MCF 10A (cell line): ENCODE measurements at places on chromosomes 6 and 20. TPM values are rescaled to one million over a fixed set of nuclear protein-coding genes. Genes with fewer than 3 reads are reported as not detected.

The DUSP15 gene
- total RNA-seq, result not detected in 2 replicates

The JPH2 gene
- total RNA-seq, result 11.1 and 14.7 TPM in 2 replicates

- no peak for DNase-seq
These were observed 957 bp downstream of the PROKR2 start for GRCh38 chr20:5315807-5316187.

The DLL1 gene
- 0.96 and 1.4 TPM in 2 replicates for total RNA-seq

GRCh38 chr6:16334671-16335070, 96.3 kb downstream of the GMPR start:
- peak; percentile 96 for DNase-seq

GRCh38 chr6:84135291-84135690, 92.2 kb downstream of the CEP162 start:
- no peak for DNase-seq

DNA sequence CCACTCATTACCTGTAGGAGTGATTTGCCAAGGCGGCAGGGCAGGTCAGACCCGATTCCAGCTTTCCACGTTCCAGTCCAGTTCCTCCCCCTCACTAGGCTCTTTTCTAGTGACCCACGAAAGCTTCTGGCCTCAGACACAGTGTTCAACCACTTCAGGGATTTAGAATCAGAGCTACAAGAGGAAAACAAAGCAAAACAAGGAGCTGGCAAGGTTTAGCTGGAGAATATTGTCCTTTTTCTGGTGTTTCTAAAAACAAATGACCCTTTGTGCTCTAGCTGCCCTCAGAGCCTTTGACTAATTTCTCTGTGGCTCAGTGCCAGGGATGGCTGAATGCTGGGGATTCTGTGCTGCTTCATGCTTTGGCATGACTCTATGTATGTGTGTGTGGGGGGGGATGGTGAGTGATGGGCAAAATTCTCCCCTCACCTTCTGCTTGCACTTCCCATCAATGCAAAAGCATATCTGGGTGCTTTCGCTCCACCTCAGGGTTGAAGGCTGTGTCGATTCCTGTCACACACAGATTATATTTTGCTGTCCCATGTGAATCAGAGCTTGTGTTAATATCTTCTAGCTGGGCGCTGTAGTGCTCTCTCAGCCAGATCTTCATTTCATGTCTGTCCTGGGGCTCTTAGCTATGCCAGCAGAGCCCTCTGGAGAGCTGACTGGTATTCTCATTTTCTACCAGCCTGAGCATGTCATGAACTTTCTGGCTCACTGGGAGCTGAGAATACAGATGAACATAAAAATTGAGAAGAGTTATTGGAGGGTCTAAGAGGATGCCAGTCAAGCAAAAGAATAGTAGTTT, 19.3 kb upstream of the NEDD9 start:
- DNase-seq, result peak; percentile 70

- peak; percentile 6 for DNase-seq
These were observed 21.6 kb upstream of the PCSK2 start for GRCh38 chr20:17205084-17205813.

The ARHGAP18 gene
- 14.6 and 22.9 TPM in 2 replicates for total RNA-seq

- no peak for DNase-seq
These were observed 8.5 kb upstream of the KIAA1755 start for GRCh38 chr20:38269040-38269439.

DNA sequence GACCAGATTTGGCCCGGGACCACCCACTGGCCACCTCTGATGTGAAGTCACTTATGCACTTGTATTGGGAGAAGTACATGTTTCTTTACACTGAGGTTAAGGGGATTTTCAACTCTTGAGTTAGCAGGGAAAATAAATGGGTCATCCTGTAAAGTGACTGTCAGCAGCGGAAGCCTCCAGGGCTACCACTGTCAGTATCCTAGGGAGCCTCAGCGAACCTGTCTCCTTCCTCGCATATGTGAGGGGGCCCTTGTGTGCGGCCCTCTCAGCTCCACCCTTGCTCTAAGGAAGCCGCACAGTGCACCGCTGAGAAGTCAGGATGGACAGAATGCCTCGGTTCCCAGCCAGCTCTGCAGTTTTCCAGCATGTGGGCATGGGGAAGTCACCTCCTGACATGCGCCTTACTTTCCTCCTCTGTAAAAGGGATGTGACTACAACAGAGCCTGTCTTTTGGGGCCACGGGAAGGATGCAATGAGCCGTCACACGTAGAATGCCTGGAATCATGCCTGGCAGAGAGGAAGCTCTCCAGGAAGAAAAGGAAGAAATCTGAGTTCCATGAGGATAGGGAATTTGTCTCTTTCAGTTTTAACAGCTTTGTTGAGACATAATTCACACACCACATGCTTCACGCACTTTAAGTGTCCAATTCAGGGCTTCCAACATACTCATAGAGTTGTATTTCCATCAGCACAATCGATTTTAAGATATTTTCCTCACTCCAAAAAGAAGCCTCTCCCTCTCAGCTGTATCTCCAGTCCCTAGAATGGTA, 115.4 kb downstream of the SYCP2 start:
- DNase-seq, result no peak

DNA sequence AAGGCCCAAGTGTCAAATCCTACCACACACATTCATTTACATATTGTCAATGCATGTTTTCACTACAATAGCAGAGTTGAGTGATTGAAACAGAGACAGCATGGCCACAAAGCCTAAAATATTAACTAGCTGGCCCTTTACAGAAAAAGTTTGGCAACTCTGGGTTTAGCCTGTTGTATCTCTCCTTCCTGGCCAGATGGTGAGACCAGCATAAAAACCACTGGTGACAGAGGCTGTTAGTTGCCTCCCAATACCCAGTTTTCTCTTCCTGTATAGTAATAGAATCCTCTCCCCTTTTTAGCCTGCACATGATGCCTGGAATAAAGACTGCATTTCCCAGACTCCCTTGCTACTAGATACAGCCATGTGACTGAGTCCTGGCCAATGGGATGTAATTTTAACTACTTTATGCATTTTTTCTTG, 100.0 kb upstream of the TAB2 start:
- no peak for DNase-seq

GRCh38 chr6:92023410-92023966, 1395.9 kb downstream of the EPHA7 start:
- DNase-seq, result no peak

DNA sequence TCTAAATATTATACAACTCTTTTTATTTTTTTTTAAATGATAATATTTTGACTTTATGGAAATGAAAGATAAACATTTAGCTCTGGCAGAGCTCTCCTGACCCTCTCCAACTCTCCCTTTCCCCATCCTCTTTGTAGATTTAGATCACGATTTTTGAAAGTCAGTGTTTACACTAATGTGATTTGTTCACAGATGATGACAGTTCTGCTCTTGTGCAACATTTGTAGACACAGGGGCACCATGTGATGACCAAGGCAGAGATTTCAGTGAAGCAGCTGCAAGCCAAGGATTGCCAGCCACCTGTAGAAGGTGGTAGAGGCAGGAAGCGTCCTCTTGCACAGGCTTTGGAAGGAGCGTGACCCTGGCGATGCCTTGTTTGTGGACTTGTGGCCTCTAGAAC, 483.2 kb downstream of the QKI start:
- DNase-seq, result peak; percentile 29

- no peak for DNase-seq
These were observed at the start of gene C2 for GRCh38 chr6:31927242-31927862. Gene C2 (plus strand): TSS chr6:31927717. CDS start chr6:31927753, 36 bp downstream.

GRCh38 chr6:161074496-161075121, 83.0 kb downstream of the MAP3K4 start:
- no peak for DNase-seq

- no peak for DNase-seq
These were observed 237.9 kb downstream of the TSHZ2 start for GRCh38 chr20:53210041-53210440.

DNA sequence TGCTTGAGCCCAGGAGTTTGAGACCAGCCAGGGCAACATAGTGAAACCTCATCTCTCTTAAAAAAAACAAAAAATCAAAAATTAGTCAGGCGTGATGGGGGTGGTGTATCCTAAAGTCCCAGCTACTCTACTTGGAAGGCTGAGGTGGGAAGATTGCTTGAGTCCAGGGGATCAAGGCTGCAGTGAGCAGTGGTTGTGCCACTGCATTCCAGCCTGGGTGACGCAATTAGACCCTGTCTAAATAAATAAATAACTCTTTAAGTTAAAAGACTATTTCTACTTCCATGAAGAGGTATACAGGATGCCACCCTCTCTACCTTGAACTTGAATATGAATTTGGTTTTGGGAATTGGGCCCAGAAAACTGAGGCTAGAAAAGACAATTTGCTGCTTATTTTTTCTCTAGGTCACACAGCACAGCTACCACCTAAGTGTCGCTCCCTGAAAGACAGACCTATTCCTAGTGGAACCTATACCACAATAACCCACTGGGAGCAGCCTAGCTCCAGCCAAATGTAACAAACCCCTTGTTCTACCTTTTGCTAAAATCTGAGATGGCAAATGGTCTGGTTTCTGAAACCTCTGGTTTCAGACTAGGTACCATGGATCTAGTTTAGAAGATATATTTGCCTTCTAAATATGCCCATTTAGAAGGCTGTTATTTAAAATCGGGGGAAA, 35.2 kb downstream of the HMGCLL1 start:
- DNase-seq, result peak; percentile 22

The HLA-DOB gene
- 0.56 and 0.79 TPM in 2 replicates for total RNA-seq

DNA sequence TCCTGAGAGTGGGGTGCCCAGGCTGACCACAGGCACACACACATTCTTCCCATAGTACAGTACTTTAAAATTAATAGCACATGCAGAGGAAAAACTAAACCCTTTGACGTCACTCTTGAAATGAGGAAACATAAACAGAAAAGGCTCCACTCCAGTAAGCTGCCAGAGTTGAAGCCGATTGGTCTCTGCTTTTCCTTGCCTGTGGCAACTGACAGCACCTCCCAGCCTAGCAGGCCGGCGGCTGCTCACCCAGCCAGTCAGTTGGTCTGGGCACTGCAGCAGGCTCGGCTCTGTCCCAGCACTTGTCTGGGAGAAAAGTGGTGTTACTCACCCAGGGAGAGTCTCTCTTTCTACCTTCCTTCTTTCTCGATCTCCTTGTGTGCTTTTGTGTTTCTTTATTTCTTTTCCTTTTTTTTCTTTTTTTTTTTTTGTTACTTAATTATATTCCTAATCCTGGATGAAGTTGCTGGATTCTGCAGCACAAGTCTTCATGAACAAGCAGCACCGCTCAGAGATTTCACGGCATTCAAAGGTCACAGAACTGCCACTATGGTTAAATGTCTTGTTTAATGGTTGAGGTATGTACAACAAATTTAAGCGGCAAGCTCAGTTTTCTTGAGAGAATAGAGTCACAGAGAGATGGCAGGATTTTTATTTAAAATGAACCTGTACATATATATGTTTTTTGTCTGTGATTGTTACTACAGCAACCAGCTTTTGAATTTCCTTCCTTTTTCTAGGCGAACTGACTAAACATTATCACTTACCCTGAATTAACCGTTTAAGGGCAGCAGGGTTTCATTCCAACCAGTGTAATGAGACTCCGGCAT, at the start of gene PDE7B:
TSS of gene PDE7B (plus strand) at position 260 of the 830 bp plus-strand sequence.
- DNase-seq, result peak; percentile 95
